ENCODE measurements at places on chromosomes 2 and 18. TPM values are rescaled to one million over a fixed set of nuclear protein-coding genes. Genes with fewer than 3 reads are reported as not detected.
A peak's percentile ranks its signal among the peaks of the same experiment; 100 is the strongest.

DNA sequence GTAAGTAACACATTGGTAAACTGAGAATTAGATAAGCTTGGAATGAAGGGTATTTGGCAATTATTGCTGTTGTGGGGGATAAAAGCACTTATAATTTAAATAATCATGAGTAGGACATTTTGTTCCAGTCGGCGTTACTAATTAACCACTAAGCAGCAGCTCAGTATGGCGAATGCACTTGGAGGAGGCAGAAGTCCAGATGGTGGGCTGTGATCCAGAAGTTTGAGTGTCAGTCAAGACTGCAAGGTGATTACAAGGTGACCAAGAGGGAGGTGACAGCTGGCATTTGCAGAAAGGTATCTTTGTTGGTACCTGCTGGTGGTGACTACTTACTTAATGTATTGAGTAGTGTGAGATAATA lies 643.6 kb upstream of the FAM98A start:
- no peak for DNase-seq

GRCh38 chr2:17270894-17271293 lies 247.3 kb downstream of the RAD51AP2 start:
- DNase-seq, result no peak

DNA sequence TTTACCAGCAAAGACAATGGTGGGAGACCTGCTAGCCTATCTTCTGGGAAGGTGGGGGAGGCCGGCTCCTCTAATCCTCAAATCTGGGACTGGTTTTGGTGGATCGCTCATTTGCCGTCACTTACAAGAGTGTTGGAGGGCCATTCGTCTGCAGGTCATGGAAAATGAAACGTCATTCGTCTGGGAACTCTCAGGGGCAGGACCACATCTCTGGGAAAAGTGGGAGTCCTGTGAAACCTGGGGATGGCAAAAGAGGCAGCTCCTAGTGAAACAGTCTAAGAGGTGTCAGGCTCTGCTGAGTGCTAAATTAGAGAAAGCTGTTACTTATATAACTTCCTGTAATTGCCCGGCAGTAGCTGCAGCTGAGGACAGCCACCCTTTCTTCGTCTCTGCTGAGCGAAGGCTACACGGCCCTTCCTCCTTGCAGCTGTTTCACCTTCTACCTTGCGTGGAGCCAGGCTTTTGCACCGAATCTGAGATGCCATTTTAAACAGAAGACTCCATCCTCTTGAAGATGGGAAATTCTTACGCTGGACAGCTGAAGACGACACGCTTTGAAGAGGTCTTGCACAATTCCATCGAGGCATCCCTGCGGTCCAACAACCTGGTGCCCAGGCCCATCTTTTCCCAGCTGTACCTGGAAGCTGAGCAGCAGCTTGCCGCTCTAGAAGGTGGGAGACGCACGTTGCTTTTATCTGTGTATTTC lies 22.4 kb downstream of the GREB1 start:
- DNase-seq, result no peak

DNA sequence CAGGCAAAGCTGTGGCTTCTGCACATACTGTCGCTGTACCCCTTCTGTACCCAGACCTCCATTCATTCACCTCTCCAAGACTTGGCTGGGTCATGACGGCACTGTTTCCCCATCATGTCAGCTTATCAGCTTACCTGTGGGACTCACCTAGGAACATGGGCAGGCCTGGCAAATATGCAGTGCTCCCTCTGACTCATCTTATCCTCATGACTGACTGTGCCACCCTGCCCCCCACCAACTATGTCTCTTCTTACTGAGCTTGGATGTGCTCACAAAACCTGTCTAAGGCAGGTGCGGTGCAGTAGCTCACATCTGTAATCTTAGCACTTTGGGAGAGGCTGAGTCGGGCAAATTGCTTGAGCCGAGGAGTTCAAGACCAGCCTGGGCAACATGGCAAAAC lies 152.4 kb downstream of the MGAT5 start:
- no peak for DNase-seq

DNA sequence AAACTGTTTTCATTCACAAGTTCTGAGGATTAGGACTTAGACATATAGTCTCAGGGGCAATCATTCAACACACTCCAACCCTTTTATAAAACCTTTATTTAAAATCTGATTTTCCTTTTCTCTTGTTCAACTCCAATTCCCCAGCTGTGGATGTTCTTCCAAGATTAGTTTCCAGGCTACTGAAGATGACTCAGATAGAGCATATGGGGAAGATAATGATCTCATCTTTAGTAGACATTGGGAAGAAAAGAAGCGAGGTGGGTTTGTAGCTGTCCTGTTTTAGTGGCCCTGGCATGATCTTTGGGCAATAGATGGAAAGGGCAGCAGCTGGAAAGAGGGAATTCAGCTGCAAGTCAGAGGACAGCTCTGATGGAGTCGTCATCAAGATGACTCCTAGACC lies 247.7 kb upstream of the CCDC68 start:
- DNase-seq, result no peak

GRCh38 chr2:190031969-190032618 lies 30.4 kb downstream of the MSTN start:
- DNase-seq, result no peak

- peak; percentile 7 for DNase-seq
Observed at GRCh38 chr2:220077488-220077887, 450.1 kb downstream of the SLC4A3 start.

DNA sequence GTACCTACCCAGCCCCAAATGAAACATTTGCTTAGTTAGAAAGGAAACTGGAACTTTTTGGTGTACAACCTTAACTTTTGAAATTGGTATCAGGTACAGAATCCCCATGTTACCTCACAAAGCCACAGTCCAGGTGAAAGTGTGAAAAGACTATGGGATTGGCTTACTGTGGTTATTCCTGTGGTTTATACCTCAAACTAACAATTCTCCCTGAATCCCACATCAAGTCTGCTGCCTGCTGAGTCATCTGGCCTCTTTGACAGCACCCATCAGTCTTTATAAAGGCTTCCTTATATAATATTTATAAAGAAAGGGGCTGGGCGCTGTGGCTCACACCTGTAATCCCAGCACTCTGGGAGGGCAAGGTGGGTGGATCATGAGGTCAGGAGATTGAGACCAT lies 164.6 kb downstream of the TMEM247 start:
- no peak for DNase-seq

GRCh38 chr2:11667194-11667593 lies 2.8 kb downstream of the NTSR2 start:
- DNase-seq, result no peak

DNA sequence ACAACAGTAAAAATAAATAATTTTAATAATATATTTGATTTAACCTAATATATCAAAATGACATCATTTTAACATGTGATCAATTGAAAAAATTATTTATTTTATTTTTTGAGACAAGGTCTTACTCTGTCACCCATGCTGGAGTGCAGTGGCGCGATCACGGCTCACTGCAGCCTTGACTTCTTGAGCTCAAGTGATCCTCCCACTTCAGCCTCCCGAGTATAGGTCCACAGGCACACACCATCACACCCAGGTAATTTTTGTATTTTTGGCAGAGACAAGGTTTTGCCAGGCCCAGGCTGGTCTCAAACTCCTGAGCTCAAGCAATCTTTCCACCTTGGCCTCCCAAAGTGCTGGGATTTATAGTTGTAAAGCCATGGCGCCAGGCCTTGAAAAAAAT lies 126.7 kb upstream of the COPS8 start:
- DNase-seq, result no peak

DNA sequence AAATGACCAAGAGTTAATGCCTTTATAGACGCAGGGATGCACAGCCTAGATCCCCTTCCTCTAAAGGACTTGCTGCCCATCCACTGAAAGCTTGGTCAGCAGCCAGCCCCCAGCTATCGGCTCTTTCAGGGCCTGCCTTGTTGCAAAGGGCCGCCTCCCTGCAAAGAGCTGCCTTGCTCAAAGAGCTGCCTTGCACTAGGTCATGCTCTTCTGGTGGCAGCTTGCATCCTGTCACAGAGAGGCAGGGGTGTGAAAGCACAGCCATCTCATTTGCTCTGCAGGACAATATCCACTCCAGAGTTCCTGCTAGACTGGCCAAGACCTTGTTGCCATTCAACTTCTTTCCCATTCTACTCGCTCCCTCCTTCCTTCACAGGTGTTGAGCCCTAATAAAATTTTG lies 137.1 kb downstream of the MCFD2 start:
- no peak for DNase-seq

DNA sequence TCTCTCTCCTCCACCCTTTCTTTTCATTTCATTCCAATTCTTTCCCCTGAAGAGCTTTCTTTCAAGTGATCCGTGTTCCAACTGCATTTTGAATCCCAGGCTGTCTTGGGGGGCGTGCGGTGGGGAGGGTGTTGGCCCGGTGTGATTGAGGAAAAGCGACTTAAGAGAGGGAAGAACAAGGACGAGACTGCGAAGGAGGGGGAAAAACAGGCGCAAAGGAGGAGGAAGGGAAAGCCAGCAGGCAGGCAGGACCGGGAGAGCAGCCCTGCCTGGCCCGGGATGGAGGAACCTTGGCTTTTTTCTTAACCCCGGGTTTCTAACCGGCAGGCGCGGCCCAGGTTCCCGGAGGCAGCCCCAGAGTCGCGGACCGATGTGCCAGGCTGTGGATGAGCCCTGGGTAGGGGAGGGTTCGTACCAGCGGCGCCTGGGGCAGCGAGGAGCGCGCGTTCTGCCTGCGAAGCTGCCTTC lies 1.3 kb downstream of the ADCYAP1 start:
- DNase-seq, result no peak

GRCh38 chr2:41387519-41387918 lies 660.3 kb upstream of the PKDCC start:
- no peak for DNase-seq

- DNase-seq, result no peak
Observed at GRCh38 chr2:177093371-177093770, 119.2 kb upstream of the HNRNPA3 start.

GRCh38 chr2:9939587-9940485 lies 11.7 kb upstream of the GRHL1 start:
- no peak for DNase-seq

GRCh38 chr2:16974688-16975087 lies 309.1 kb upstream of the CYRIA start:
- no peak for DNase-seq

- no peak for DNase-seq
Observed at GRCh38 chr2:240987588-240987987, 10.8 kb upstream of the SNED1 start.

DNA sequence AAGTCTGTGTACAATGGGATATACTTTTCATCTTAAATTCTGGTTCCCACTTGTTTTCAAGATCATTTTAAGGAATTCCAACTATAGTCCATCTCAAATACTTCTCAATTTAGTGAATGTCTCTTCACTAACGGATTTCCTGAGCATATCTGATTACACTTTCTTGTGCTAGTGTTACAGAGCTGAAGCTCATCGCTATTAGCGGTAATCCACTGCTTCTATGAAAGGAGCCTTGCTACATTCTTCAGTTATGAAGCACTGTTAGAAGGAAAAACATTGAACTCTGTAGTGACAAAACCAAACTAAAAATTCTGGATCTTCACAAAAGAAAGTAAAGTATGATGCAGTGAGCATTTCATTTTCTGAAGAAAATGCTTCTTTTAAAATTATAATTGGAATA lies 72.0 kb downstream of the AGPS start:
- DNase-seq, result no peak

GRCh38 chr2:36368438-36368837 lies 12.9 kb downstream of the CRIM1 start:
- no peak for DNase-seq

- no peak for DNase-seq
Observed at GRCh38 chr2:233108611-233109490, 48.7 kb downstream of the INPP5D start.

- DNase-seq, result no peak
Observed at GRCh38 chr18:4705894-4706293, 250.8 kb upstream of the DLGAP1 start.

DNA sequence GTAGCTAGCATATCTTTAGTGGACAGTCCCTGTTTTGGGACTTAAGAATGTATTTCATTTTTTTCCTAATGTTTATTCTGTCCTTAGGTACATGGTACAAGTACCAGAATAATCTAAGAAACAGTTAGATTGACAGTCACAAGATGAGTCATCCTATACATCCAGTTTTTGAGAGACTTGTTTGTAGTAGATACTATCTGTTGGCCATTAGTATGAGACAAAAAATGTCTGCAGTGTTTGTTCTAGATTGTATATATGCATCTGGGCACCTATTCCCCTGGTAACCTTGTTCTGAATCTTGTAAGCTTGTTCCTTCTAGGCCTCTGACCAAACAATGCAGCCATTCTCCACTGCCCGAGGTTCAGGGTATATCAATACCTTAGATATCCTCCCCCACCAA lies 1343.5 kb downstream of the SUCLG1 start:
- no peak for DNase-seq

DNA sequence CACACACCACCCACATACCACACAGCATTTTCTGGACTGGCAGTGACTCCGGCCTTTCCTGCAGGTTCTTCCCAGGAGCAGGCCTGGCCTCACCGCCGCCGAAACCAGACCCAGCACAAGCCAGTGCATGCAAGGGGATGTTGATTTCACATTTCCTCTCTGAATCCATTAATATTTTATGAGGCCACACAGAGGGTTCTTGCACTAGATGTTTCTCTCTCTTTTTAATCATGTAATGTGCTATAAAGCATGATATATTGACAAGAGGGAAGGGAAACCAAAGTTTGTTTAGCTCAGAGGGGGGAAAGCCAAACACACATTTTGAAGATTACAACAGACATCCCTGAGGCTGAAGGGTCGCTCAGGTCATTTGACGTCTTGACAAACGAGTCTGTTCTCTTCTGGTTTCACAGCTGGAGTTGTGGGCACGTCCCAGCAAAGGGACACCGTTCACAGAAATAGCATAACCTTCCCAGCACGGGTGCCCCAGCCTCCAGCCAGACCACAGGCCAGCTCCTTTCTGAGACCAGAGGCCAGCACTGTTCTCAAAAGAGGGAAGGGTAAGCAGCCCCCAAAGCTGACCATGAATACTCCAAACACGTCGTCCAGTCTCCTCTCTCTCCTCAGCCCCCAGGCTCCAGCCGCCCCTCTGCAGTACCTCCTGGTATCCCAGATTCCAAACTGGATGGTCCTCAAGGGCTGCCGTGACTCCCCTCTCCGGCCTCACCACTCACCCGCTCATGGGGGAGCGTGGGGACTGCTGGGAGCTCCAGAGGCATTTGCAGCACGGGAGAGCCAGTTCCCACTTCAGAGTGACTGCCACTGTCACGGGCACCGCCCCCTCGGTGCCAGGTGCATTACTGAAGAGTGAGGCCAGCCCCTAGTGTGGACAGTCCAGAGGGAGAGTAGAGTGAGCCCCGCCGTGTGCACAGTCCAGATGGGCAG lies 340.3 kb upstream of the SALL3 start:
- DNase-seq, result peak; percentile 29

Gene CLEC4F
- not detected for total RNA-seq

Gene AGFG1
- 33.9 TPM for total RNA-seq

Gene IL1RL2
- total RNA-seq, result not detected

Gene IL36G
- not detected for total RNA-seq

Gene PRSS56
- total RNA-seq, result not detected

Gene CPO
- total RNA-seq, result not detected

Gene OTX1
- total RNA-seq, result 4.8 TPM

Gene CAPN13
- not detected for total RNA-seq

Gene HOXD4
- 2.4 TPM for total RNA-seq

Gene EPB41L3
- total RNA-seq, result 68.9 TPM

Data from umbilical cord (tissue), 2 donors.